ENCODE measurements at places on chromosomes 11 and 22.

DNA sequence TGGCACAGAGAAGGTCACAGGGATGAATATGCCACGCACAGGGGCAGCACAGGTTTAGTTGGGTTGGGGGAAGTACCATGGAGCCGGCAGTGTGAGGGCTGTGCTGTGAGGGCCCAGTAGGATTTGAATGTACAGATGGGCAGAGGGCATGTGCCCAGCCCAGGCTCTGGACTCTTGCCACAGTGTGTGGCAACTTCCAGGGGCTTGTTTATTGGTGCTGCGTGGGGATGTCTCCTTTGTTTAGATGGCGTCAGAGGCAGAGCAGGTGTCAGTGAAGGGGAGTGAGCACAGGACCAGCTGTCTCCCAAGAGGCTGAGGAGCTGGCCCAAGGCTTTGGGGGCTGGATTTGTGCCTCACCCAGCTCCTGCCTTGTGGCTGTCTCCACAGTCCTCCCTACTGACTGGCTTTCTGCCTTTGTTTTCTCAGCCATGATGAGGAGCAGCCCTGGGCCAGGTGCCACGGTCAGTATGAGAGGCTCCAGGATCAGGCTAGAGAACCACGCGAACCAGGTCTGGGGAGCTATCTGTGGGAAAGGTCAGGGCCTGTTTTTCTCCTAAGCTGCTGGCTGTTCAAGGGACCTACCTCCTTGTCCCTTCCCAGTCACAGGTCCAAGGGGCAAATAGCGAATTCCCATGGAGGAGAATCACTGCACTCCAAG lies 21.9 kb downstream of the SUN2 start:
- DNase-seq = no peak

GRCh38 chr11:20966489-20966888 lies 297.1 kb downstream of the NELL1 start:
- no peak for DNase-seq

DNA sequence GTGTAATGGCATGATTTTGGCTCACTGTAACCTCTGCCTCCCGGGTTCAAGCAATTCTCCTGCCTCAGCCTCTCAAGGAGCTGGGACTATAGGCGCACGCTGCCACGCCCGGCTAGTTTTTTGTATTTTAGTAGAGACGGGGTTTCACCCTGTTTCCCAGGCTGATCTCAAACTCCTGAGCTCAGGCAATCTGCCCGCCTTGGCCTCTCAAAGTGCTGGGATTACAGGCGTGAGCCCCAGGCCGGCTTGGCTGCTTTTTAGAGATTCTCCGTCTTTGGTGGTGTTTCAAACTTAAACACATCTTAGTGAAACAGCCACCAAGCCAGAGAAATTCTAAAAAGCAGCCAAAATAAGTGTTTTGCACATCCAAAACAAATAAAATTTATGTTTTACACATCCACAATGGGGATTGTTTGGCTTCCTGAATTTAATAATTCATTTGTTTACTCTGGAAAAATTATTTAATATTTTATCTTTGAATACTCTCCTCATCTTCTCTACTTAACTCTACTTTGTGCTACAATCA lies 18.4 kb downstream of the BCL2L13 start:
- DNase-seq = no peak

DNA sequence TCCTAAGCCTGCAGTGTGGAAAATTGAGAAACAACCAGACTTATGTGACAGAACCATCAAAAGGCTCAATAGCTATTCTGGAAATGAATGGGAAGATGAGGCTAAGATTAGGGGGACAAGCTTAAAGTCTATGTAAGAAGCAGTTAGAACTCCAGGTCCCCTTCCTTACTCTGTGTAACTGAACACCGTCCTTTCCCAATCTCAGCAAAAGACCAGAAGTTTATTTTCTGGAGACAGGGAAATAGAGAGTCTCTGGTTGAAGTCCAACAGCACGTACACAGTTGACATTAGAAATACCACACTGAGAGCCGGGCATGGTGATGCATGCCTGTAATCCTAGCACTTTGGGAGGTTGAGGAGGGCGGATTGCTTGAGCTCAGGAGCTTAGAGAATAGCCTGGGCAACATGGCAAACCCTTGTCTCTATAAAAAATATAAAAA lies 93.9 kb downstream of the CD44 start:
- DNase-seq = no peak

DNA sequence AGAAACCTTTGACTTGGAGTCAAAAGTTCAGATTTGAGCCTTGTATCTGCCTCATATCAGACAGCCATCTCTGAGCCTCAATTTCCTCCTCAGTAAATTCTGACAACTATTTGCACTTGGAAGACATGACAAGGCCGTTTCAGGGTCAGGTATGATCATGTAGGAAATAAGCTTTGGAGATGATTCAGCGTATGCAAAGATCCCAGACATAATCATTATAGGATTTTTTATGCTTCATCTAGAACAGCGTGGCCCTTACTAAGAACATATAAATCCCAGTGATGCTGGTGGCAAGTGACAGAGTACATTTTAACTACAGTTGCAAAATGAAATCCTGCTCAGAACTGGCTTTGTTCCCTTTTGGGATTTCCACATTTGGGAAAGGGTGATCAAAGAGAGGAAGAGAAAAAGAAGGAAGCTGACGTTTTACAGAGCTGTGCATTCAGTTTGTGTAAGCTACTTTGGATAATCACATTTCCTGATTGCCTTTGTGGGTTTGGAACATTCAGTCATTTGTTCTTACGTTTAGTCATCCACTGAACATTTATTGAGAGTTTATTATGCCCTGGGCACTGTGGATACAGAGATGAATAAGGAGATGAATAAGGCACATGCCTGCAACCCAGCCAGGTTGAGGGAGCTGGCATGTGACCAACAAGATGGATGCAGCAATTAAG lies 81.9 kb upstream of the HEPHL1 start:
- no peak for DNase-seq

GRCh38 chr11:2325719-2326118 lies 23.9 kb downstream of the TSPAN32 start:
- no peak for DNase-seq

DNA sequence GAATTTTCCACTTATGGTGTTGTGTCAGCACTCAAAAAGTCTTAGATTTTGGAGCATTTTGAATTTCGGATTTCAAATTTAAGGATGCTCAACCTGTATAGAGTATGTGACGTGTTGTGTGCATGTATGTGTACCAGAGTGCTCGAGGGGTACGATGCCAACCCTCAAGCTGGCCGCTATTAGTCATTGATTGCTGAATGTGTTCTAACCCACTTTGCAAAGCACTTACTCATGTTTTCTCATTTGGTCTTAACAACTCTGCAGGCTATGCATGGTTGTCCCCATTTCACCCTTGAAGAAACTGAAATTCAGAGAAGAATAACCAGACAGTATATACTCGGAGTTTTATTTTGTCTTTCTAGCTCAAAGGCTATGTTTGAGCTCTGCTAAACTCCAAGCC lies 196.4 kb upstream of the TENM4 start:
- no peak for DNase-seq

DNA sequence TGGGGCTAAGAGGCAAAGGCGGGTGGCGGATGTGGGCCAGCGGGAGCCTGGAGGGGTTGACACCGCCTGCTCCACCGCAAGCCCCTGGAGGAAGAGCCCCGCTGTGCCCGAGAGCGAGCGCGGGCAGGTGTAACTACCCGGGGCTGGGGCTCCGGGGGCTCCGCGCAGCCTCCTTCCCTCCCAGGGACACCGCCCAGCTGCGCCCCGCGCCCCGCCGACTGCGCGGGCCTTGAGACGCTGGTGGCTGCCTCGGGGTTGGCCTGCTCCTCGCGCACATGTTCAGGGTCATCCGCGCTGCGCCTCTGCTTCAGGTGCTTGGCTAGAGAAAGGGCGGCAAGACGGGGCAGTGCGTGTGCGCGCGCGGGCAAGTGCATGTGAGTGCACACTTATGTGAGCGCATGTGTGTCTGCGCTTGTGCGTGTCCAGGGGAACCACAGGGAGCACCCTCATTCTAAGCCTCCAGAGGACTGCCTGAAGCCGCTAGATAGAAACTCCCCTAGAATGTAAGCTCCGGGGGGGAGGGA lies 197.5 kb upstream of the TMEM45B start:
- DNase-seq = no peak

GRCh38 chr11:109957601-109958000 lies 135.6 kb upstream of the ZC3H12C start:
- DNase-seq = no peak

GRCh38 chr22:38056969-38057891 lies at the start of gene PICK1:
Gene PICK1 (plus strand): TSS chr22:38057404. CDS start chr22:38057810, 406 bp downstream.
- peak; percentile 85 for DNase-seq

DNA sequence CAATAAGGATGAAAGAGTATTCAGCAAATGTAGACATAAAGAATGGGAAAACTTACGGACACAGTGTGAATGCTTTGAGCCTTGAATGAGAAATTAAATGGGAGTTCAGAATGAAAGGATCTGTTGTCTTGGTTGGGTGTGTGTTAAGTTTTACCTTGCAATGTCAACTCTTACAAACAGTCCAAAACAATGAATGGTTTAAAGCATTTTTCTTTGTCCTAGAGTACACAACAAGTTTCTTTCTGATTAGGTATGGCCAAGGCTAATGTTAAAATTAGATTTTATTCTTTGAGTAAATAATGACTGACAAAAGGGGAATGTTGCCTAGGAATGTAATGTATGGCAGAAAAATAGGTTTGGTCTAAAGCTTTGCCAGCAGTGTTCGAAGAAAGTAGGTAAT lies 2.5 kb downstream of the PTS start:
- DNase-seq = no peak
